ENCODE measurements at places on chromosomes 2 and 18.

DNA sequence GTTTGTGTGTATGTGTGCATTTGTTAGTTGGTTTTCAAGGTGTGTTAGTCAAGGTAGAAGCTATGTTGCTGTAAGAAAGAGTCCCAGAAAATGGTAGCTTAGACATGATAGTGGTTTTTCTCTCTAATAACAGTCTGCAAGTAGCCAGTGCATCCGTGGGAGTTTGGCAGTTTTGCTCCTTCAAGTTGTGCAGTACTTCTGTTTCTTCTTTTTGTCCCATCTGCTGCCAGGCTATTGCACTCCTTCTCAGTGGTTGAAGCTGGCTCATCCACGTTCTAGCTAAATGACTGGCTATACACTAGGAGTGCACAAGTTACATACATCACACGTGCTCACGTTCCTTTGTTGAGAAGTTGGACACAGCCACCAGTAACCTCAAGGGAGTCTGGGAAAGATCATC is 134.7 kb downstream of the ASXL3 start:
- no peaks in the 10 kb centered on the region for H3K36me3 ChIP-seq
- no peak overlapping the region for H3K4me3 ChIP-seq
- DNase-seq, result no peak
- H3K27ac ChIP-seq, result no peak overlapping the region
- no peaks in the 10 kb centered on the region for H3K4me1 ChIP-seq
- no peaks in the 10 kb centered on the region for H3K27me3 ChIP-seq

DNA sequence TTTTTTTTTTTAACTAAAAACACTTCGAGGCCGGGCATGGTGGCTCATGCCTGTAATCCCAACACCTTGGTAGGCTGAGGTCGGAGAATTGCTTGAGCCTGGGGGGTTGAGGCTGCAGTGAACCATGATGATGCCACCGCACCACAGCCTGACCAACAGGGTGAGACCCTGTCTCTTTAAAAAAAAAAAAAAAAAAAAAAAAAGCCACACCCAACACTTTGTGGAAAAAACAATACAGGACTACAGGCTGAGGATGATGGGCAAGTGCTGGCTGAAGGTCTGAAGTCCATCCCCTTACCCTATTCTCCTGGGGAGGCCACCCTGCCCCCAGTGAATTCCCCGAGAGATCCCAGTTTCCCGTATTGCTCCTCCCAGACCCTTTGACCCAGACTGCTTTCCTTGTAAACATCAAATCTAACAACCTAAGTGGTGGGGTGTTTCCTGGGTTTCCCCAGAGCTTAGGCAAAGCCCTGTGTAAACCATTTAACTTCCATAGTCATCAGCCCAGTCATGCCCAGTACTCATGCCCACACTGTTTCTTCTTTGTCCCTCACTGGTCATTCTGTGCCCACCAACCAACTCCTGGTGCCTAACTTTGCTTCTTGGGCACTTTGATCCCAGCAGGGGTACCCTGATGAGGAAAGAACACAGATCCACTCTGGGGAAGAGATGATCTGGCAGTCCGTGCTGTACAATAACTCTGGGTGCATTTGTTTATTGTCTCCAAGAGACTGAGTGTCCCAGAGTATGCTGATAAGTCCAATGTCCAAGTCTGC is 5.8 kb upstream of the TMEM37 start:
- no peak overlapping the region for H3K4me3 ChIP-seq
- no peaks in the 10 kb centered on the region for H3K36me3 ChIP-seq
- no peak for DNase-seq
- peaks cover 38% of the 10 kb centered on the region for H3K27me3 ChIP-seq

DNA sequence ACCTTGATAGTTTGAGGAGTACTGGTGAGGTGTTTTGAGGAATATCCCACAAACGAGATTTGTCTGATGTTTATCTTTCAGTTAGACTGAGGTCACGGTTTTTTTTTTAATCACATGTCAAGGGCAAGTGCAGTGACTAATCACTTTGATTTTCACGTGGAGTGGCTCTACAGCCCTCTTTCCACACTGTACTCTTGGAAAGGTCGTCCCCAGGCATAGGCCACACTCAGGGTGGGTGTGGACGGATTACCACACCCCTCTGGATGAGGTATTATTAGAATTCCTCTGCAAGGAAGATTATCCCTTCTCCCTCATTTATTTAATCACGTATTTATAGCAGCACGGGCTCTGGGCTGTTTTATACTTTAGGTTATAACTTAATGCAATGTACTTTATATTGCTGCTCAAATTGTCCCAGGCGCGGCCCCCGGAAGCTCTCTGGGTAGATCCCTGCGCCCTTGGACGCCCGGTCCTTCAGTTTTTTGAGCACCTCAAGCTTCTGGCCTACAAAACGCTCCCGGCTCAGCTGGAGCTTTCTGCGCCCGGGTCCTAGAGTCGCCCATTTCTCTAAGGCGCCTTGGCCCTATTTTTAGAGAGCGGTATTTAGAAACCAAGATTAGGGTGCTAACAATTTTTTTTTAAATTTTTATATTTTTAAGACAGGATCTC is 515 bp upstream of the PLEKHB2 start:
- peaks cover 6% of the 10 kb centered on the region for H3K4me1 ChIP-seq
- no peak for DNase-seq
- H3K4me3 ChIP-seq, result no peak overlapping the region
- H3K27ac ChIP-seq, result no peak overlapping the region
- H3K27me3 ChIP-seq, result no peaks in the 10 kb centered on the region

GRCh38 chr18:13735681-13736080 is 9.2 kb downstream of the RNMT start:
- no peak for DNase-seq
- no peaks in the 10 kb centered on the region for H3K4me1 ChIP-seq
- no peak overlapping the region for H3K4me3 ChIP-seq
- peaks cover 4% of the 10 kb centered on the region for H3K36me3 ChIP-seq

DNA sequence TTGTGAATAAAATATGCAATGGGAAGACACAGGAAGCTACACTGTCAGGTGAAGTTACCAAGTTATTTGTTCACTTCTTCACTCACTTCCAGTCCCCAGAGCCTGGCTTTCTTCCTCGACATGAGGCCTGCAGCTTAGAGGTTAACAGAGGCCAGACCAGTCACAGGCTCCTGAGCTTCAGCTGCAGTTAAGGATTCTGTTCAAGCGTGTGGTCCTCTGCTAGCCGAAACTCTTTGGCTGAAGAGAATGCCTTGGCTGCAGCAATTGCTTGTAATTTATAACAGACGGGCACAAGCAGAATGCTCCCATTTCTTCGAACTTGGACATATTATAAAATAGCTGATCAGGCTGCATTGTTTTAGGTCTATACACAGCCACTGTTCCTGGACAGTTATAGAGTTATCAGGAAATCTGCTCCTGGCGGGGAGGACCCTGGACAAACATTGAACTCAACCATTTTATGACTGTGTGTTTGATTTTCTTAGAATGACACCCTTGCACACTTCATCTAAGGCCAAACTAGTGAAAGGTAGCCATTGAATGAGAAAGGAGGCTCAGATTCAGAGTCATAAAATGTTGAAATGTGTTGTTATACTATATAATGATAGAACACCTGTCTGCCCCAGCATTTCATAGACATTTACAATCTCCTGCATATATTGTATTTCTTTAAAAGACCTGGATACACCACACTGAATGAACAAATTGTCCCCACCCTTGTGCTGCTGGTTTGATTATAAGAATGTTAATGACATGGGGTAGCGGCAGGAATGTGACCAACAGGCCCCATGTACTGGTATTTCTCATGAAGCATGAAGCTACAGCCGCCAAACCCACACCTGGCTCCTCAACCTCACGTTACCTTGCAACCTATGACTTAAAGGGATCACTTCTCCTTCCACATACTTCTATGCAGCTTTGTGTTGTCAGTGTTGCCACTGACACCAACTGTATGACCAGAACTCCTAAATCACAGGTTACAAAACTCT is 153.6 kb downstream of the TDRD15 start:
- H3K27ac ChIP-seq, result no peak overlapping the region
- H3K36me3 ChIP-seq, result no peaks in the 10 kb centered on the region
- H3K4me1 ChIP-seq, result peaks cover 26% of the 10 kb centered on the region

- H3K4me1 ChIP-seq, result peaks cover 9% of the 10 kb centered on the region
- DNase-seq, result peak; percentile 29
- H3K36me3 ChIP-seq, result no peaks in the 10 kb centered on the region
- H3K27me3 ChIP-seq, result no peaks in the 10 kb centered on the region
- no peak overlapping the region for H3K4me3 ChIP-seq
Measured at GRCh38 chr18:63138436-63139340, 180.9 kb downstream of the BCL2 start.

GRCh38 chr18:74625157-74625556 is 27.5 kb downstream of the ZNF407 start:
- peaks cover 3% of the 10 kb centered on the region for H3K4me1 ChIP-seq
- no peaks in the 10 kb centered on the region for H3K36me3 ChIP-seq
- no peak overlapping the region for H3K4me3 ChIP-seq
- no peaks in the 10 kb centered on the region for H3K27me3 ChIP-seq

GRCh38 chr2:134110532-134110931 is 143.3 kb upstream of the MGAT5 start:
- H3K27me3 ChIP-seq, result no peaks in the 10 kb centered on the region
- DNase-seq, result no peak
- no peak overlapping the region for H3K4me3 ChIP-seq
- no peak overlapping the region for H3K27ac ChIP-seq

DNA sequence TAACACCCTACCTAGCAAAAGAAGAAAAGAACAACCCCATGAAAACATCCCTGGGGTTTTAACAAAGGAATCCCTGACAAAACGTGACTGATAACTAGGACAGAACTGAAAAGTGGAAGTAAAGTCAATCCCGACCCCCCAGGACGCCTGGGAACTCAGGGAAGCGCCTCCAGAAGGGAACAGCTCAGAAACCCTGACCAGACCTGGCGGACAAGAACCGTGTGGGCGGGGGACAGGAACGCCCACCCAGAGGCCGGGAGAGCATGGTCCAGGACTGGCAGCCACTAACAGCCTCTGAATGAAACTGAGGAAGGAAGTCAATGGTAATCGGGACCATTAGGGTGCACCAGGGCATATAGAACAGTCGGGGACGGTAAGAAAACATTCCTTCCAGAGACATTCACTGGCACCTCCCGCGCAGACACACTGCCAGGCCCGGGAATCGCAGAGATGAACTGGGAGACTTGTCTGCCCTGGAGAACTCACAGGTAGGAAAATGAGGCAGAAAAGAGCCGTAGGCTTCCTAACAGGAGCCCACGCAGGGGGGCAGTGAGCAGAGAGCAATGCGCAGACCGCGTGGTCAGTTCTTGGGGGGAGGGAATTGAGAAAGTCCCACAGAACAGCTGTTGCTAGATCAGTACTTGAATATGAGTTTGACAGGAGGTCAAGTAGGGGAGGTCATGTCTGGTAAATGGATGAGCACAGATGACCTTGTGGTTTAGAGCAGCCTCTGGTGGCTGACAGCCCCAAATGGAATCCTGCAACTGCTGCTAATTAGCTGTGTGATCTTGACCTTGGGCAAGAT is 1.3 kb upstream of the TBC1D8 start:
- no peak overlapping the region for H3K27ac ChIP-seq
- peak; percentile 37 for DNase-seq
- H3K4me3 ChIP-seq, result peak overlapping the region; percentile 81
- H3K4me1 ChIP-seq, result peaks cover 6% of the 10 kb centered on the region

DNA sequence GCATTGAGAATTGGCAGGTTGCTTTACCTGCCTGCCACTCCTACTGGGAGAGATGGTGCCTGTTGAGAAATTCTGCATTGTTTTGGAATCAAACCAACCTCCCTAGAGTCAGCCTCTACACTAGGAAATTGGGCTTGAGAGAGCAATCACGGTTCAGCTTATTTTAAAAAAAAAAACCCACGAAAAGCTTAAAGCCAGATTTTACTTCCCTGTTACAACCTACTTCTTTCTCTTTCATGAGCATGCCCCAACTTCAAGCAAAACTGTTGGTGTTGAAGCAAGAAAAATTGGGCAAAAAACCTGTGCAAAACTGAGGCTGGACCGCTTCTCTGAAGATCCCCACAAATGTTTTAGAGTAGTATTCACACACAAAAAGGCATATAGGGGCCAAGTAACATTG is 134.6 kb upstream of the ZEB2 start:
- no peaks in the 10 kb centered on the region for H3K36me3 ChIP-seq
- DNase-seq, result no peak
- H3K27ac ChIP-seq, result no peak overlapping the region
- peaks cover 9% of the 10 kb centered on the region for H3K4me1 ChIP-seq
- H3K27me3 ChIP-seq, result no peaks in the 10 kb centered on the region

DNA sequence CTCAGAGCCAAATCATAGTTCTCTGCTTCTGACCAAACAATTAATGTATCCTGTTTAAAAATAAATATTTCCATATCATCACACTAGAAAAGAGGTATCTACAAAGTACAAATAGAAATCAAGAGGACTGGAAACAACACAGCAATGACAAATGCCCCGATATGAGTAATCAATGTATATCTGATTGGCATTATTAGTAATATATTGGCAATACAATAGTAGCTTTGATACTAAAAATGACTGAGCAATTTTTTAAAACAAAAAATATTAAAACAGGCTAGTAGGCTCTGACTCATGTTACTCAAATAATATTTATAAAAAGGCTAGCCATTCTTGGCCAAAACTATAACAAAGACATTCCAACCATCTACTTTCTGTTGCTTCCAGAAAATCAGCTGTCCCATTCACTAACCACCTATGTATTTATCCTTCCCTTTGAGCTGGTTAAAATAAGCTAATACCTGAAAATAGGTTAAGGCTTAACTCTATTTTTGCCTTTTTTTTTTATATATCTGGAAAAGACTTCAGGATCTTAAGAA is 13.3 kb downstream of the PPP4R3B start:
- peaks cover 46% of the 10 kb centered on the region for H3K36me3 ChIP-seq
- no peak overlapping the region for H3K4me3 ChIP-seq
- H3K27me3 ChIP-seq, result no peaks in the 10 kb centered on the region
- no peak for DNase-seq

DNA sequence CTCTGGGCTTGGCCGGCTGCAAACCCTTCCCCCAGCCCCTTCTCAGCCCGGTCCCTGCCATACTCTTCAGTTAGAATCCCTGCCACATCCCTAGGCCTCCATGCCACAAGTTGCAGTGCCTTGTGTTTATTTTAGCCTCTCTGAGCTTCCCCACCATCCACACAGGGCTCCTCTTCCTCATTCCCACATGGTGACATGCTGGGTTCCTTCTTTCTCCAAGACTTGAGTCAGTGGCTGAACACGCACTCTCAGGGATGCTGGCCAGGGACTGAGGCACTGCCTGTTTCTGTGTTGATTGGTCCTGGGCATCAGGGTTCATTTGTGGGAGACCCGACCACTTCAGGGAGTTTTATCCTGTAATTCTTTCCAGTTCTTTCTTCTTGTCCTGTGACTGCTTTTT is 56.3 kb downstream of the KCNS3 start:
- no peaks in the 10 kb centered on the region for H3K4me1 ChIP-seq
- H3K27ac ChIP-seq, result no peak overlapping the region
- H3K4me3 ChIP-seq, result no peak overlapping the region
- no peaks in the 10 kb centered on the region for H3K36me3 ChIP-seq
- DNase-seq, result no peak

- no peak for DNase-seq
- H3K27me3 ChIP-seq, result no peaks in the 10 kb centered on the region
- H3K27ac ChIP-seq, result no peak overlapping the region
Measured at GRCh38 chr18:25298853-25299274, 53.1 kb downstream of the ZNF521 start.

Data from neuronal stem cell (in vitro differentiated cells).